Stimulated activated CD4-positive, alpha-beta T cell treated with anti-CD3 and anti-CD28 coated beads, Interleukin-4, amount 100 ng/mL, for 48 hours (primary cell): ENCODE measurements at places on chromosomes 2 and 18.
A peak's percentile ranks its signal among the peaks of the same experiment; 100 is the strongest.

DNA sequence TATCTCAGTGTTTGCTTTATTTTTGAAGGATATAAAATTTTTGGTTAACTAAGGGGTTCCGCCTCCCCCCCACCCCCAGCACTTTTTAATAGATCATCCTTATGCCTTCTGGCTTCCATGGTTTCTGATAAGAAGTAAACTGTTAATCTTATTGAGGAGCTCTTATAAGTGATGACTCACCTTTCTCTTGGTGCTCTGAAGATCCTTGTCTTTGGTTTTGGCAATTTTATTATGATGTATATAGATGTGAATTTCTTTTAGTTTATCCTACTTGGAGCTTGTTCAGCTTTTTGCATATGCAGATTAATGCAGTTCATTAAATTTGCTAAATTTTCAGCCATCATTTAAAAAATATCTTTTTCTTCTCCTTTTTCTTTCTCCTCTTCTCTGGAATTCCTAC, 91.7 kb upstream of the CTAGE1 start:
- DNase-seq: no peak

GRCh38 chr2:228105526-228106250, 75.8 kb downstream of the SPHKAP start:
- DNase-seq: no peak

- no peak for DNase-seq
Measured at GRCh38 chr2:20141056-20141762, 83.7 kb downstream of the SDC1 start.

DNA sequence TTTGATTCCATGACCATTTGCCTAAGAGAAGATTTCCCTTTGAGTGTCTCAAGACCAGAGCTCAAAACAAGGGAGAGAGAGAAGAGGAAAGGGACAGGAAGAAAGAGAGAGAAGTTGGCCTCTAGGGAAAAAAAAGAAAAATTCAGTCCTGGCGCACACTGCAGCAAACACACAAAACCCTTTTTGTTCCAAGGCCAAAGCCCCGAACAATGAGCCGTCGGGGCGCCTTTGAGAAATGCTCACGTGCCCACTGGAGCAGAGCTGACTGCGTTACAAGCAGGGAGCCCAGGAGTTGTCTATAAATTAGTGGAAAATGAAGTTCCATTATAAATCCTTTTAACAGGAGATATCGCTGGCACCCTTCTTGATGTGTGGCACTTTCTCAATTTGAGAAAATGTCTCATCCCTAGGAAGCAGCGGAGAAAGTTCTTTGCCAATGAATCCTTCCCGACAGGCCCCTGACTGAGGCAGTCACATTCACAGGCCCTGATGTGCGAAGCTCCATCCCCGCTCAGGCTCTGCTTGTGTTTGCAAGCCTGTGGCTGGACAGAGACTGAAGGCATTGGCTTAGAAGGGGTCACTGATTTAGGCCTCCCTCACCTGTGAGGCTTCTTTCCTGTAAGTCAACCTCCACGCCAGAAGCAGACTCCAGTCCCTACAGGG, 32.1 kb upstream of the NCKAP5 start:
- DNase-seq: no peak

DNA sequence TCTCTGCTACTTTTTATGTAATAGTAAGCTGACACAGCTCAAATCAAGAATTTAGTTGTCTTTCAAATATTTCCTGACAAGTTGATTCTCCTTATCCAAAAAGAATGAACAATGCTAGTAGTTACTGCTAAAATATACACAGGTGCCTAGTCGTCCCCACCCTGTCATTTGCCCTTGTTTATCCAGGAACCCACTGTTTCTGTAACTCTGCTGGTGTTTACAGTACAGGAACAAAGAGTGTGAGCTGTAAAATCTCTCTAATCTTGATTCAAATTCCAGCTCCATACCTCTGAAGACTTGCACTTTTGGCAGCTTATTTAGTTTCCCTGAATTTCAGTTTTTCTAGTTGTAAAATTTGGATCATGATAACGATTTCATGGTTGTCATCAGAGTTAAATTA, 21.1 kb upstream of the SCYGR2 start:
- DNase-seq: no peak

DNA sequence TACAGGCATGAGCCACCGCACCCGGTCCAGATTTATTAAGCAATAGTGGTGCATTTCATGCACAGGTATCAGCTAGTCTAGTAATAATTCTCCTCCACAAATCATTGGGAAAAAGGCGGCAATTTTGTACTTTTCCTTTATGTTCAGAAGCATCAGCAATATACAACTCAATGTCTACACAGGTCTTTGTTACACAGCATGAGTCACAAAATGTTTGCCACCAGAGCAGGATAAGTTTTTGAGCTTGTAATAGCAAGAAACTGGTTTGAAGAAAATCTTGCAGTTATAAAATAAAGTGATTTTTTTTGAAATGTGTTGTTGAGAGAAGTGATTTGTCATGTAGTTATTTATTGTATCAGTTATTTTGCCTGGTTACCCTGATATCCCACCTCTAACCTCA, 4.8 kb upstream of the ITPRIPL1 start:
- DNase-seq: no peak

DNA sequence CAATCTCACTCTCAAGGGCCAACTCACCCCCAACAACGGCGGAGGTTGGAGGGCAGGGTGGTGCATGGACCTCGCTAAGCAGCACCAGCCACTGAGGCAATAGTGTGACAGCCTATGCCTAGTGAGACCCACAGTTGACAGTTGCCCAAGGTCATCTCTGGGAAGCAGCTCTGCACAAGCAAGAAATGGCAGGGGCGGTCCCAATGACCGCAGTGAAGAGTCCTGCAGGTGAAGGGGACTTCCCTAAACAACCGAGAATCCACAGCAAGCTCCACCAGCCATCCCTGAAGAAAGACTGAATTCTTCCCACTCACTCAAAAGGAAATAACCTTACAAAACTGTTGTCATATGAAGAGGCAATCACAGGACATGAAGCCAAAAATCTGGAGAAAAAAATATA, 313.4 kb upstream of the ID2 start:
- DNase-seq: no peak

DNA sequence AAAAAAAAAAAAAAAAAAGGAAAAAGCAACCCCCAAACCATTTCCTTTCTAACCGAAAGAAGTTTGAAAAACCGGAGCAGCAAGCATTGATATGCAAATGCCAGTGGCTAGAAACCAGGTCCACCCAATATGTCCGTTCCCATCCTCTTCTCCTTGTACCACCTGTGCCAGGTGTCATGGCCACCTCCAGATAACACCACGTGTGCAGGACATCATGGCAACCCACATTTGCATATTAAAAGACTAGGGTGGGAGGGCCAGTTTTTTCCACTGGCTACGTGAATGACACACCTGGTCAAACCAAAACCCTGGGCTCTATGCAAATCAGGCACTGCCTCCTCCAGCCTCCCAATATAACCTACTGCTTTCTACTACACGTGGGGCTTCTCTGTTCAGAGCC, 303.3 kb upstream of the GULP1 start:
- no peak for DNase-seq

GRCh38 chr2:17912266-17912691, 33.8 kb downstream of the KCNS3 start:
- no peak for DNase-seq

- no peak for DNase-seq
Measured at GRCh38 chr2:181554061-181554830, 97.1 kb downstream of the ITGA4 start.

- no peak for DNase-seq
Measured at GRCh38 chr2:120952318-120952717, 216.7 kb downstream of the GLI2 start.

- no peak for DNase-seq
Measured at GRCh38 chr18:78789850-78790249, 189.8 kb upstream of the SALL3 start.

DNA sequence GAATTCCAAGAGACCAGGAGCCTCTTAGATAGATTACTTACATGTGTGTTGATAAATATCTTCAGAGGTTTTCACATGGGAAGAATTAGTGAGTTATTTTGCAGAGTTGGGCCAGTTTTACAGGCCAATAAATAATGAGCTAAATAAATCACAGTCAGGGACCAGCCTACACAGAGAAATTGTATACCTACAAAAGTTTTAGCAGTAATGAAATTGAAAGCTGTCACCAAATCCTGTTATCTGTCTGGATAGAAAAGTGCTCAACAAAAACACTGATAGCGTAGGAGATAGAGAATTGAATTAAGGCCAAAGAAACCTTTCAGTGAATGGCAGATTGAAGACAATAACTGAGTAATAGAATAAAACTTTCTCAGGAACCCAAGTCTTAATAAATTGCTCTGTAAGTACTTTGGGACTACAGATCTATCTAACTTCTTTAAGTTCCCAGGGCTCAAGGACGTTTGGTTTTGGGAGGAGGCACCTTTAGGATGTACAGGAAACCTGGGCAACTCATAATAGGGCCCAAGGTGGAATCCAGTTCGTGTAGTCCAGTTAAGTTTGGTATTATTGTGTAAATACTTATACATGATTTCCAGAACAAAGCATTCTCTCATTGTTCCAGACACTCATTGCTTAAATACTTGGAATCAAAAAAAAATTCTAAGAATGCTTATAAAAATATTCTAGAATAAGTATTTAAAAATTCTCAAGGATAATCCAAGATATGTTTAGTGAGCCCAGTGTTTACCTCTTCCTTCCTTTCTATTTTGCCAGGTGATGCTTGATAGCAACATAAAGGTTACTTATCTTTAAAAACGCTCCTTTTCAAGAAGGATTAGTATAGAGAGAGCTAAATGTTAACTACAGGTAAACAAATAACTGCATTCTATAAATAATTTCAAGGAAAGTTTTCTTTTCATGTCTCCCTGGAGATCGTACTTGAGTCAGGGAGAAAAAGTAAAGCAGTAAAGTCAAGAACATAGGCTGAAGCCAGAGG, 134.5 kb downstream of the NCKAP5 start:
- no peak for DNase-seq

GRCh38 chr2:69616755-69617154, 26.8 kb downstream of the AAK1 start:
- peak; percentile 29 for DNase-seq

GRCh38 chr2:219215871-219216534, 2.8 kb downstream of the ABCB6 start:
- DNase-seq: no peak

- no peak for DNase-seq
Measured at GRCh38 chr18:73653251-73653650, 494.4 kb downstream of the FBXO15 start.

- DNase-seq: no peak
Measured at GRCh38 chr18:71324356-71324755, 1035.5 kb downstream of the SOCS6 start.

DNA sequence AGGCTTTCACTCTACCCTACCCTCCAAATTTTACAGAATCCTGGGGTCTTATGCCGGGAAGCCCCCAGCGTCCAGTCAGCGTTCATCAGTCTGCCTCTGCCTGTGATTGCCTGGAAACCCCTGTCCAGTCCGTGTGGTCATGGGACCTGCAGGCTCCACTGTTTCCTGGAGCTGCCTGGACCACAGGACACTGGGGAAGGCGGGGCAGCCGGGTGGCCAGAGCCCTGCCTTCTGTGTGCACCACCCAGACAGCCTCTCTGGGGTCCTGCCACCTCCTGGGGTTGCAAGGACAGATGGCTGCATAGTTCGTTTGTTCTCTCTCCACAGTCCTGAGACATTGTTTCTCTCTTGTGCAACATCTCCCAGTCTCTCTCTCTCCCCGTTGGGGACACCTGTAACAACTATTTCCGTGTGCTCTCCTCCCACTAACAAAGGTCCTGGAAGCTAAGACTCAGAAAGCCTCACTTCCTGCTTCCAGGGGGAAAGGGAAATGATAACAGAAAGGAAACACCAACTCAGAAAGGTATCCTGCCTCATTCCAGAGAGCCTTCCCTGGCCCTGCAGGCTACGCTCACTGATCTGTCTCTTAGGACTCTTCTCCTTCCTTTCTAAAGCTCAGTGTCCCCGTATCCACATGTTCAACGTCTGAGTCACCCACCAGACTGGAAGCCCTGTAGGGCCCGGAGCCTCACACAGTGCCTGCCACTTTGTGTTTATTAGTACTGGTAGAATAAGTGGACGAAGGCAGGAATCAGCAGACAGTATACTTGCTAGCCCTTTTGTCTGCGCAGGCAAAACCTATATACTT, 192.8 kb upstream of the RAB12 start:
- DNase-seq: no peak

- DNase-seq: no peak
Measured at GRCh38 chr18:3529601-3530000, 79.6 kb downstream of the TGIF1 start.

DNA sequence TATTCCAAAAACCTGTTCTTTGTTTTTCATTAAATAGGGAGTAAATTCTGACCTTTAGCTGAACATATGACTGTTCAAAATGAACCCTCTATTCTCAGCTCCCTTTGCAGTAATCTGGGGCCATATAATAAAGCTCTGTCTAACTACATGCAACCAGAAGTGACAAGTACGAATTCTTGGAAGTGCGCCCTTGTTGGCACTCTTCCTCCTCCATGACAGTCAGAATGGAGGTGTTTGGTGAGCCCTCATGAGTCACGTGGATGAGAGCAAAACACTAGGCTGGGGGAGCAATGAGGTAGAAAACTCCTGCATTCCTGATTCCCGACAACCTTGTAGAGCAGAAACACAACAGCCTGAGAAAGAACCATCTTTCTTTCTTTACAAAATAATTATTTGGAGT, 552.9 kb downstream of the FBXO15 start:
- no peak for DNase-seq

- DNase-seq: no peak
Measured at GRCh38 chr2:135183822-135184221, 131.7 kb downstream of the RAB3GAP1 start.

DNA sequence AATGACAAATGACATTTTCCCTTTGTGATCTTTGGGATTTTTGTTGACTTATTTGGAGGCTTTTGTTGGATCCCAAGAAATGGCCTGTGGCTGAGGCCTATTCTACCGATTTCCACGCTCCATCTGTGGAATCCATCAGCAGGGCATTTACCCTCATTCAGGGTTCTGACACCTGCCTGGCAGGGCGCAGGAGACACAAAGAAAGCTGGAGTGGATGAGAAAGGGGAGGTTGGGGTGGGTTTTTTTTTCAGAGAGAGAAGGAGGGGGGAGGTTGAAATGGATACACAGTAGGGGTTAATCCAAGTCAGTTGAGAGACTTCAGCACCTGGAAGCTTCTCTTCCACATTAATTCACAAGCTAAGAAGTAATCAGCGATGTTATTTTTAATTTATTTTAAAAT, 59.7 kb downstream of the PAX3 start:
- DNase-seq: no peak

- DNase-seq: no peak
Measured at GRCh38 chr2:240946654-240947053, 40.5 kb downstream of the CROCC2 start.

DNA sequence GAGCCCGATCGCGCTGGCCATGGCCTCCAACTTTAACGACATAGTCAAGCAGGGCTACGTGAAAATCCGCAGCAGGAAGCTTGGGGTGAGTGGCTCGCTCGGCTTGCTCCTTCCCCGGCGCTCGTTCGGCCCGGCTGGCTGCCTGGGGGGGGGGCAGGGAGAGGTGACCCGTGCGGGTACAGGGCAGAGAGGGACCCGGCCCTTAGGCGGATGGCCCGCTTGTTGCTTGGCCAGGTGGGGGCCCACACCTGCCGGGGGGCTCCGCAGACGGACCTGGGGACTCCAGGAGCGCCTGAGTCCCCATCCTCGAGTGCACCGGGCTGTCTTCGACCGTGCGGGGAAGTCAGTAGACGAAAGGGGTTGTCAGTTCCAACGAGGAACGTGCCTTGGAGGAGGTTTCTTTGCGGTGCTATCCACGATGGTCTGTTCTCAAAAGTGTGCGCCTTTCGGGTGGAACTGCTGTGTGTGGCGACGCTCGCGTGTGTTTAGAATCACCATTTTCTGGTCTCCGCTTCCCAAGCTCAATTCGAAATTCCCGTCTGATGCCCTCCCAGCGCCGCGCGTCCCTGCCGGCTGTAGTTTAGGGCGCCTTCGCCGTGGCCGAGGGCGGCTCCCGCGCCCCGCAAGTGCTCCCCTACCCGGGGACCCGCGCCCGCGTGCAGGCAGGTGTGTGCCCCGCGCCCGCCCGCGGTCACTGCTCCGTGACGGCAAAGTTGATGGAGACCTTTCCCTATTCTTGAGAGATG, 711 bp downstream of the DOK6 start:
- DNase-seq: no peak
